ENCODE measurements at places on chromosomes 11 and 22.

DNA sequence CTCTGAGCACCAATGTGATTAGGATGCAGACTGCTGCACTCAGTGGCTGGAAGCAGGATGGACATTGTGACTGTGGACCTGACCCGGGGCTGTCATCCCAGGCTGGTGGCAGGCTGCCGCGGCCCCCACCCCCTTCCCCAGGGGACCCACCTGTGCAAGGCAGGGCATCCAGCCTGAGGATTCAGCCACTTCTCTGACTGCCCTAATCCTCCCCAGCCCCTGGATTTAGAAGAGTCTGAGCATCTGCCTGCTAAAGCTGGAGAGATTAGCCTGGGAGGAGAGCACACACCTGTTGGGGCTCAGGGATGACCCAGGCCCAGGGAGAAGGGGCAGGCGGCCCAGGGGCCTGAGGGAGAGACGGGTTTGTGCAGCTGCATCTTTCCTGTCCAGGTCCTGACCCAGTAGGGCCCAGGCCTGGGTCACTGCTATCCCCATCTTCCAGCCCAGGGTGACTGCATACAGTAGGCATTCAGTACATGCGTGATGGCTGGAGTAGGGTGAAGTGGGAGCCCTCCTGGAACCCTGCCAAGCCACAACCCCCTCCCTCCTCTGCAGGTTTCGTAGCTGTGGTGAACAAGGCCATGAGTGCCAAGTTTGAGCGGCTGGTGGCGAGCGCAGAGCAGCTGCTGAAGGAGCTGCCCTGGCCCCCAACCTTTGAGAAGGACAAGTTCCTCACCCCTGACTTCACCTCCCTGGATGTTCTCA is 12.1 kb downstream of the DPP3 start:
- no peak for DNase-seq

DNA sequence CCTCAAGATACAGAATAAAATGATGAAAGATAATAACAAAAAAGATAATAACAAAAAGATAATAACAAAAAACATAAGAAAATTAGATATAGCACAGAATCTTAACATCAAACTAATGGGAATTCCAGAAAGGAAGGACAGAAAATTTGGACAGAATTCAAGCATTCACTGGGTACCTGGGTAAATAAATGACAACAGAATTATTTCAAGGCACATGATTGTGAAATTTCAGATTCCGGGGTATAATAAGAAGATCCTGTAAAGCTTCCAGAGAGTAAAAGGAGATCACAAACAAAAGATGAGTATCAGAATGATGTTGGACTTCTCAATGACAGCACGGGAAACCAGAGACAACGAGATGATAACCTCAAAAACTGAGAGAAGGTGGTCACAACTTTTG is 42.1 kb upstream of the OR9Q1 start:
- DNase-seq = no peak

DNA sequence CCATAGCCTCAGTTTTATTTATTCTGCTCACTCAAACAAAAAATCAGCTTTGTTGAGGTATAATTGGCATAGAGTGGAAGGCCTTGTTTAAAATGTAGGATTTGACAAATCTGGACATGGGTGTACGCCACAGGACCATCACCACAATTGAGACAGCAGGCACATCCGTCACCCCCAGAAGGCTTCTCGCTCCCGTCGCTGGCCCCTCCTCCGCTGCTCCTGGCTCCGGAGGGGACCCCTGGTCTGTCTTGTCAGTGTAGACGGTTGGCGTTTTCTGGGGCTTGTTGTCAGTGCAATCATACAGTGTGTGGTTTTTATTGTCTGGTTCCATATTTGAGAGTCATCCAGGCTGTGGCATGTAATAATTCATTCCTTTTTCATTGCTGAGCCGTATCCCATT is 97.6 kb downstream of the KCNQ1 start:
- no peak for DNase-seq

GRCh38 chr22:47738472-47739013 is 976.1 kb downstream of the TBC1D22A start:
- DNase-seq = no peak

GRCh38 chr22:32900886-32901635 is 99.6 kb downstream of the TIMP3 start:
- no peak for DNase-seq

DNA sequence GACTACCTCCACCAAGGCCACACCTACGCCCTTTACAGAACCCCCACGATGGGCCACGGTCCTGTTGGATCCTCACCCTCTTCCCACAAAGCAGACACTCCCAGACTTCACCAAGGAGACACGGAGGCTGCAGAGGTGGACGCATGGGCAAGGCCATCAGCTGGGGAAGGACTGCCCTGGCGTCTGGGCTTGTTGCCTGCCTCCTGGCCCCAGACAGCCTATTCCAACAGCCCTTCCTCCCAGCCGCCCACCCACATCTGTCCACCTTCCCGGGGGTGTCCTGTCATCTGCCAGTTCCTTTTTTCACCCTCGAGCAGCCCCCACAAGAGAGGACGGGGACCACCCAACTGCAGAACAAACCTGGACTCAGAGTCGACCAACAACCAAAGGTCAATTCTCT is 28.9 kb upstream of the TH start:
- no peak for DNase-seq

DNA sequence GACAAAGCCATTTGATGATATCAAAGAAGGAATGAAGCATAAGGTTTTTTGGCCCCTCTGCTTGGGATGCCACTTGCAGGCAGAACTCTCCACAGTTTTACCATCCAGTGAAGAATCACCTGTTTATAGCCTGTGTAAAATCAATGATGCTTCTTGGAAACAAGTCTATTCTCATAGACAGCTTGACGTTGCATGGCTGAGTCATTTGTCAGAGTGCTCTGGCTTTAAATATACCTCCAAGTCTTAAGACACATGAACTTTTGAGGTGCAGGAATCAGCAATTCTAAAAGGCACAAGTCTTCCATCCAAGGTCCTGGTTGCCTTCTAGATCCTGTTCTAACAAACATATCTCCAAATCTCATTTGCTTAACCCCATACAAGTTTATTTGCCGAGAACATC is 53.6 kb upstream of the KIRREL3 start:
- DNase-seq = no peak

DNA sequence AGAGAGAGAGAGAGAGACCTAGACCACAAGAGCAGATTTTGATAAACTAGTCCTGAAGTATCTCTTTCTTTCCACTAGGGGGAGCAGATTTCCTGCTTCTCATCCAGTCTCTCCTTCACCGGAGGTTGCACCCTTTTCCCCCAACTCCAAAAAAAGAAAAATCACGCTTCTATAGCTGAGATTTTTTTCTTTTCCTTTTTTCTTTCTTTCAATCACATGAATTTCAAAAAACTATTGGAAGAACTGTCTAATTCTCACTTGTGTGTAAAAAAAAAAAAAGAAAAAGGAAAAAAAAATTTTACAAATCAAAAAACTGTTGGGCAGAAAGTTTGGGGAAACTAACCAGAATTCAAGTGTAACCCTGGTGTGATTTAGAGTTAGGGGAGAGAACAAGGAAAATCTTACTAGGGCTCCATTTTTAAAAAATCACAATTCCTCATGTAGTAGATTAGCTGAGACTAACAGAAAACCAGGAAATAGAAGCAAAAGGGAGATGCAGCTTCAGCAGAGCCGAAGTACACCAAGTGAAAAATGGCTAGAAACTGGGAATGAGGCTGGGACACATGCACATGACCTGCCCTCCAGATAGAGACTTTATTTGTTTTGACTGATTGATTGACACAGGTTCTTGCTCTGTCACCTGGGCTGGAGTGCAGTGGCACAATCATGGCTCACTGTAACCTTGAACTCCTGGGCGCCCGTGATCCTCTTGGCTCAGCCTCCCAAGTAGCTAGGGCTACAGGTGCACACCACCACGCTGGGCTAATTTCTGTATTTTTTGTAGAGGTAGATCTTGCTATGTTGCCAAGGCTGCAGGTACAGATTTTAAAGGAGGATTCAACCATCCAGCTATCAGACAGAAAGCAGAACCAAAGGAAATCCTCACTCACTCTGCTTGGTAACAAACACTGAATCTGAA is 27.1 kb downstream of the SDHD start:
- peak; percentile 62 for DNase-seq

GRCh38 chr11:32161293-32161692 is 70.4 kb downstream of the RCN1 start:
- DNase-seq = no peak

DNA sequence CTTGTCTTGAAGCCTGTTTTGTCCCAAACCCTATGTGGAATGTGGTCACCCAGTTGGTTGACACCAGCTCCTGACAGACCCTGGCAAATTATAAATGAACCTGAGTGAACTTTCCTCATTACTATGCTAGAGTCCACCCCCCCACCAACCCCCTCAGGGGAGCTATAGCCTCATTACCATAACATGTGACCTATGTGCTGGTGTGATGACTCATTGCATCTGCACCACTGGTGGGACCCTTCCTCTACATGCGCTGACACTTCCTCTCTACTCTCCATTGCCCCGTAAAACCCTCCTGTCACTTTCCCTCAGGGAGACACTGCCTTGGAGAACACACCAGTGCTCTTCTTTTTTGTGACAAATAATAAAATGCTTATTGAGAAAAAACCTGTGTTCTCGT is 105.0 kb upstream of the SESN3 start:
- peak; percentile 39 for DNase-seq

DNA sequence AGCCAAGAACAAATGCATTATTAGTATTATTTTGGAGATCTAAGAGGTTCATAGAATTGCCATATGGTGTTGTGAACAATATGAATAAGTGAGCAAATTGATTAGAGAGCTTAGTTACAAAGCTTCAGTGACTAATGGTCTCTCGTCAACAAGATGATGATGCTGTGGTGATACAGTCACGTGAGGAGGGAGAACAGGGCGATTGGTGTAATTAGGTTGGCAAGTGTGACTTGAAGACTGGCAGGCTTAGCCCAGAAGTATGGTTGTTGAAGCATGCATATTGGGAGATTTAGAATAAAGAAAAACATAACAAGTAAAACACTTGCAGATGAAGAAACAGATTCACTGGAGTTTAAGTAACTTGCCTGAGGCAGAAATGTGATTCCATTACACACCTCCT is 100.6 kb upstream of the SORL1-AS1 start:
- no peak for DNase-seq

DNA sequence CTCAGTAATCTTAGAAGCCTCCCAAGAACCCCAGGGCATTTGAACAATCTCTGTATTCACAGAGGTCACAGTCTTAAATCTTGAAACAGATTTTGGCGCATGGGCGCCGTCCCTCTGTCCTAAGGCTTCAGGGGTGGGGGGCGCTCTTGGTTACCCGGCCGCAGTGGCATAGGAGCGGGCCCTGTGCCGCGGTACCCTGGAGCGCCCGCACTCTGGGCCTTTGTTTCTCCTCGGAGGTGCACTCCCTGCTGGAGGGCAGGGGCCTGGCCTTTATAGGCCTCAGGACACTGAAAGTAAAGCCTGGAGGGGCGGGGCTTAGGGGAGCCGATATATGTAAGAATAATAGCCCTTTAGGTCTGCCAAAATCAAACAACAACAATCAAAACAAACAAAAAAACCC is 197.3 kb upstream of the FOLH1 start:
- DNase-seq = no peak

DNA sequence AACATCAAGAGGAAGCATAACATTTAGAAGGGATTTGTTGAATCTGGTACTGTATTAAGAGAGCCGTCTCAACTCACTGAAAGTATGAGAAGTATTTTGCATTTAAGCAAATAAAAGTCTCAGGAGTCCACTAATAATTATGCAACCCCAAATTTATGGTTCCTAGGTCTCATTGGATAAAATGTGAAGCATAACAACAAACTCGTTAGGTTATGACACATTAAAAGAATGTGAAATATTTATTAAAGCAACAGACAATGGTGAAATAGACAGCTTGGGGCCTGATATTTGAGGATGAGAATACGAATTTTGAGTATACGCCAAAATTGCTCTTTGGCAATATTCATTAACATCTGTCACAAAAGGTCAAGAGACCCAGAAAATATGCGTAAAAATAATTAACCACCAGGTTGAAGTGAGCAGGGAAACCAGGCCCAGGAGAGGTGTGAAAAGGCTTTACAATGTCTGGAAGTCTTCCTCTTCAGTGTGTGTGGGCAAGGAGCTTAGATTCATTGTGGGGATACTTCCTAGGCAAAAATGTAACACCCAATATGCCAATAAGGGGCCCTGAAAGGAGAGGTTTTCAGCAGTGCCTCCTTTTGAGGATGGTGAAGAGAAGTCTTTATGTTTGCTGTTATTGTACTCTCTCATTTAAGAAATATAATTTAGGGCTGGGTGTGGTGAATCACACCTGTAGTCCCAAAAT is 89.2 kb downstream of the FDX1 start:
- DNase-seq = no peak

DNA sequence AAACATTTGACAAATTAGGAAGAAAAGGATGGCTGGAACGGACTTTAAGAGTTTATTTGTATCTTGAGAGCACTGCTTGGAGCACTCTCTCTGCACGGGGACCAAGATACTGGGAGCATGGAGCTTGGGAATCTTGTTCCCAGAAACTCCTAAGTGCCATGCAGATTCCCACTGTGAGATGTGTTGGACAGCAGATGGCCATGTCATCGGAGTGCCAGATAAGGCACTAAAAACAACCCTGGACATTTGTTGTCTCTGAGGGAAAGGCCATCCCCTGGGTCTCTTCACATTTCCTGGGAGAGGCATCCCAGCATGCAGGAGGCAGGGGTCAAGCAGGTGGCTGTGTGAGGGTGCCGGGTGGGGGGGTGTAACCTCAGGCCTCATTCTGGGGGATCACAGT is 2.9 kb downstream of the KIRREL3 start:
- no peak for DNase-seq

Measured in suppressor macrophage (primary cell).